ENCODE measurements at places on chromosomes 12 and 14. TPM values are rescaled to one million over a fixed set of nuclear protein-coding genes. Genes with fewer than 3 reads are reported as not detected.

Gene IRF2BPL
- polyA plus RNA-seq: 3.3 TPM

Gene DPF3
- polyA plus RNA-seq: 5.0 TPM

Gene ZNF385A
- polyA plus RNA-seq: 12.1 TPM

Gene DBX2
- polyA plus RNA-seq: 0.19 TPM

Gene SRRM4
- polyA plus RNA-seq: 4.1 TPM

Gene OR6C74
- not detected for polyA plus RNA-seq

Gene OR4E2
- polyA plus RNA-seq: not detected

Gene AMDHD1
- polyA plus RNA-seq: 4.2 TPM

Gene TMBIM4
- 380 TPM for polyA plus RNA-seq

Gene IL31
- polyA plus RNA-seq: not detected

Gene PDE6H
- polyA plus RNA-seq: not detected

Gene CLEC1B
- polyA plus RNA-seq: not detected

Gene KRT2
- polyA plus RNA-seq: not detected

Gene FAM186B
- polyA plus RNA-seq: 0.24 TPM

Gene GALNT8
- 79.6 TPM for polyA plus RNA-seq

Gene OTUB2
- polyA plus RNA-seq: 4.2 TPM

Gene SYNDIG1L
- not detected for polyA plus RNA-seq

Gene PMCH
- 2.1 TPM for polyA plus RNA-seq

Gene CEBPE
- polyA plus RNA-seq: not detected

Gene RNF212B
- polyA plus RNA-seq: not detected

Gene SLC5A8
- polyA plus RNA-seq: not detected

Gene MOAP1
- polyA plus RNA-seq: 170 TPM

Gene RNU4-1
- polyA plus RNA-seq: not detected

Gene ARHGEF40
- polyA plus RNA-seq: 4.0 TPM

Gene CAPRIN2
- polyA plus RNA-seq: 97.4 TPM

Gene KCNMB4
- polyA plus RNA-seq: 86.5 TPM

Gene SLC25A47
- polyA plus RNA-seq: not detected
